ENCODE measurements at places on chromosomes 3 and 15.

DNA sequence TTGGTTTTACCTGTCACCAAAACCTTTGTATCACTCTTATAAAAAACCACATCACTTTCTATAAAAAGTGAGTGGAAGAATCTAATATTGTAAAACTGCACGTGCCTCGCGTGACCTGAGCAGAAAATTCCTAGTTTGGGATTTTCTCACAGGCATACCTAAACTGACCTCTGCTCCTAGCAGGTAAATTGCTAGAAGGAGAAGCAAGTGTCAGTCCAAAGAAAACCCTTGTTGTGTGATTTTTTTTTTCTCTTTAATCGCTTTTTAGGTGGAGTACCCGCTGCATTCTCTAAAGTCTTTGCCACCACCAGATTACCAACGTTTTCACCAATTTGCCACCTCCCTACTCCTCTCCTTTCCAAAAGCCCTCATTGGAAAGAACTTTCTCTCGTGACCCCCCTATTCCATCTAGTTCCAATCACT, 534 bp upstream of the UBE2E1 start:
- no peak for DNase-seq

- DNase-seq, result no peak
Observed at GRCh38 chr3:10378742-10379141, 57.8 kb upstream of the SEC13 start.

- no peak for DNase-seq
Observed at GRCh38 chr3:170483485-170484262, 65.0 kb downstream of the CLDN11 start.

GRCh38 chr3:105827959-105828358, 40.9 kb downstream of the CBLB start:
- DNase-seq, result no peak

DNA sequence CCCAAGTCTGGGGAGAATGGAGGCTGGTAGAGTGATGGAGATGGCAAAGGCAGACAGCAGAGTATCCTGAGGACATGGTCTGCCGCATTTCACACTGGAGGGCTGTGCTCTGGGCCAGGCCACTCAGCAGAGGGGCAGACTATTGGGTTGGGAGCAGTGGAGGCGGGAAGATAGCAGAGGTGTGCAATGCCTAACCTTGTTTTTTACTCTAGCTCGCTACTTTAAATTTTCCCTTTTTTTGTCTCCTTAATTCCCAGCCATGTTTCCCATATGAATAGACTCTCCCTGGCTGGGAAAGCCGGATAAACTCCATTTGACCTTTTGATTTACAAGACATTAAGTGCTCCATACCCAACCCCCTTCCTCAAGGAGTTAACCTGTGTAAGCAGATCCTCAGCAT, 33.5 kb upstream of the ST6GAL1 start:
- no peak for DNase-seq

DNA sequence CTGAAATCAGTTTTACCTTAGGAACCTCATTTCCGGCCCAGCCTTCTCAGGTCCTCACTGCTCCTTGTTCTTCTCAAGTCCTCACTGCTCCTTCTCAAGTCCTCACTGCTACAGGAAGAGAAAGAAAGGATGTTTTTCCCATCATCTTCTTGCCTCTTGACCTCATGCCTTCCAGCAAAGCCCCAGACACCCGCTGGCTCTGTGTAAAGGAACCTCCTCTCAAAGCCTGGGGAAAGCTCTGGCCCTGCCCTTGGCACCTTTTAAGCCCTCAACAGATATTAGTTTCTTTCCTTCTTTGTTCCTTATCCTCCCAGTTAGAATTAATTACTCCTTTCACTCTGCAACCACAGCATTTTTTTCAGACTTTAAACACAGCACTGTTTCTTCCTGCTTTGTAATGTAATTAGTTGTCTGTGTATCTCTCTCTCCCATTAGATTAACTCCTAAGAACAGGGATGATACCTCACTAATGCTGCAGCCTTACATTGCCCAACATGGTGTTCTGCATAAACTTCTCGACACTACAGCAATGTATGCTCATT, 4.0 kb upstream of the WDR49 start:
- no peak for DNase-seq

DNA sequence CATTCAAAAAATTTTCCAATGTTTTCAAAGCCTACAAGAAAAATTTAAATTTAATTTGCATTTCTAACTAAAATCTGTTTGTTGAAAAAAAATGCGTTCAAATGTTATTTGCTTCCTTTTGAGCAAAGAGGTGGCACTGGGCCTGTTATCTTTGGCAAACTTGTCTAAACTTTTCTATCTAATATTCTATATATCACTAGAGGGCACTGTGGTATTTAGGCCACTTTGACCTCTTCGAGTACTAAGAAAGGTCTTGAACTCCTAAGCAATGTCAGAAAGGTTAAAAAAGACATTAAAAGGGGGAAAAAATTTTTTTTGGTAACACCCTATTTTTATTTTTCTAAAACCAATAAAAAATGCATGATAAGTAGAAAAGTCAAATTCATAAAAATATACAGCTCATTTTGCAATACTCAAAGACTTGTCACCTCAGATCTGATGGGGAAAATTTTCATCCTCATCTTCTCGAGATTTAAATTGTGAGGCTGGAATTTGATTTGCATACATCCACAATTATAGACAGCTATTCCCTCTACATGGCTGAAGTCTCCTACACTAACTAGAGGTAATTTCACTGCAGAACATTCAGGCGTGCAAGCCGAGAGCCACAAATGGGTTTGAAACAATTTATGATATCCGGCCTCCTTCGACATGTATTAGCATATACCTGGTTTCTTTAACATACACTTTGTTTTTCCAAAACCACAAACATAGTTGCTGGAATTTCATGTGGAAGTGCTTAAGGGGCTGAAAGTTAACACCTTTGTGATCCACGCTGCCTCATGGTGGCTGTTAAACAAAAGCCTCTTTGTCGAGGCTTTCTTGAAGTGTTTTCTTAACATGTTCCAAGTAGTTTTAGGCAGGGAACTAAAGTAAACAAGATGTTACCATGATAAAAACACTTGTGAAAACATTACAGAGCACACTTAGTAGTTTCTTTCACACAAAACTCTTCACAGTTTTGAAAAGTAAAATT, 576.4 kb downstream of the FOXP1 start:
- DNase-seq, result no peak

DNA sequence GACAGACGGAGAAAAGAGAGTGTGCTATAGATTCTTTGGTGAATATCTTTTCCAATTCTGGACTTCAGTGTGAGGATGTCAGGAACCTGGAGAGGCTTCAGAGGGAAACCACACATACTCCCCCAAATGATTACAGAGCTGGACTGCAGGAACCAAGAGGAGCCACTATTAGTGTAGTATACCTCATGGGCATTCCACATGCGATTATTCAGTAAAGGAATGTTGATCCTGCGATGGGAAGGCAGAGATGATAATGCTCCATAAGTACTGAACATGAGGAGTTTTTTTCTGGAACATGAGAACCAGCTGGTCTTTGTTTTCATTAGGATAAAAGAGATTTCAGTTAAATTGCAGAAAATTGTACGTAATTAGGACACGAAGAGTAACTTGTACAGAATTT, 18.7 kb downstream of the STARD9 start:
- DNase-seq, result no peak

GRCh38 chr3:139811331-139811730, 123.7 kb upstream of the CLSTN2 start:
- no peak for DNase-seq

DNA sequence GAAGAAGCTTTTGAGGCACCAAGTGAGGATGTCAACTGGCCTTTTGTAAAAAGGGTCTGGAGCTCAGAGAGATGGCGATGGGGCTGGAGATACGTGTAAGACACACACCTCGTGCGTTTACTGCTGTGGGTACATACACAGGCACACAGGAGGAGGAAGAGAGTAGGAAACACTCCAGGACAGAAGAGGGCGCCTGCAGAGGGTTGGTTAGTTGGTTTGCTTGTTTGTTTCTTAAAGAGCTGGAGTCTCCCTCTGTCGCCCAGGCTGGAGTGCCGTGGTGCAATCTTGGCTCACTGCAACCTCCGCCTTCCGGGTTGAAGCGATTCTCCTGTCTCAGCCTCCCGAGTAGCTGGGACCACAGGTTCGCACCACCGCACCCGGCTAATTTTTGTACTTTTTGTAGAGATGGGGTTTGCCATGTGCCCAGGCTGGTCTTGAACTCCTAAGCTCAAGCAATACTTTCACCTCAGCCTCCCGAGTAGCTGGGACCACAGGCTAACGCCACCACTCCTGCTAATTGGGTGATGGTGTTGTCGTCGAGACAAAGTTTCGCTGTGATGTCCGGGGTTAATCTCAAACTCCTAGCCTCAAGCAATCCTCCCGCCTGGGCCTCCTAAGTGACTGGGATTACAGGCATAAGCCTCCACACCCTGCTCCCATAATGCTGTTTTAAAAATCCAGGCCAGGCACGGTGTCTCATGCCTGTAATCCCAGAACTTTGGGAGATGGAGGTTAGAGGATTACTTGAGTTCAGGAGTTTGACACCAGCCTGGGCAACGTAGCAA, 1.3 kb upstream of the PRR20G start:
- DNase-seq, result no peak

- DNase-seq, result no peak
Observed at GRCh38 chr3:57952208-57952631, 56.0 kb upstream of the FLNB start.

All from activated T-cell treated with anti-CD3 and anti-CD28 coated beads for 48 hours (primary cell).